ENCODE measurements at places on chromosomes 13 and 19.

GRCh38 chr19:48271531-48272151, 1.8 kb downstream of the ZNF114 start:
- no peak for DNase-seq

GRCh38 chr13:44826591-44827350, 162.5 kb downstream of the NUFIP1 start:
- no peak for DNase-seq

DNA sequence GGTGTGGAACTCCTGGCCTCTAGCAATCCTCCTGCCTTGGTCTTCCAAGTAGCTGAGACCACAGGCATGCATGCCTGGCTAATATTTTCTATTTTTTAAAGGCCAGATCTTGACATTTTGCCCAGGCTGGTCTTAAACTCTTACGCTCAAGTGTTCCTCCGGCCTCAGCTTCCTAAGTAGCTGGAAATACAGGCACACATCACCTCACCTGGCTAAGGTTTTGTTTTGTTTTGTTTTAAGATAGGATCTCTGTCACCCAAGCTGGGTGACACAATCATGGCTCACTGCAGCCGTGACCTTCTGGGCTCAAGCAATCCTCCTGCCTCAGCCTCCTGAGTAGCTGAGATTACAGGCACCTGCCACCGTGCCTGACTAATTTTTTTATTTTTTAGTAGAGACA, 5.5 kb upstream of the RLN3 start:
- no peak for DNase-seq

- no peak for DNase-seq
Observed at GRCh38 chr13:21330126-21330861, 128.8 kb downstream of the ZDHHC20 start.

DNA sequence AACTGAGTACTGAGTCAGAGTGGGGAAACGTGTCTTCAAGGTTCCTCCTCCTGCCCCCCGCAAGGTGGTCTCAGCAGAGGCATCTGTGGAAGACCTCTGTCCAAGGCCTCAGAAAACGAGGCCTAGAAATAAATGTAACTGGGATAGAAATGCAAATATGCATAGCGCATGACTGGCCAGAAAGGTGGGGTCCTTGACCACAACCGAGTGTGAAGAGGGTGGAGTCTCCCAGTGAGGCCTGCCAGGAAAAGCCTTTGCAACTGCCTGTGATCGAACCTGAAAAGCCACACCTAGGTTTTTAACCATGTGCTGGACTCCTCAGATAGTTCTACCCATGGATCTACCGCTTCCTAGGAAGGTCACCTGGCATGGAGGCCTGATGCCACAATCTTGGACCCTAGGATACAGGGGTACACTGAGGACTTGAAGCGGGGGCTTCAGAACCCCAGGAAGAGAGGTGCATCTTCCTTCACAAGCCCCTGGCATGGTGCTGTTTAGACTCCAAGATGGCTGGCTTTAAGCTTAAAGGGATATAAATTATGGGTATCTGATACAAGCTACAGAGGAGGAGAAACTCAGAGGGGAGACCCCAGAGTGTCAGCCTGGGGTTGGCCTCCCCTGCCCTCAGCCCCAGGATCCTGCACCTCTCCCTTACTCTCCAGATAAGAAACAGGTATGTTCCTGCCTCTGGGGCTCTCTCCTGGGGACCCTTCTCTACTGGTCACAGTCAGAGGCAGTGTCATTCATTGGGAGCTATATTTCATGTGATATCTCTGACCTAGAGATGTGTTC, 18.3 kb upstream of the SIGLEC6 start:
- DNase-seq, result no peak

DNA sequence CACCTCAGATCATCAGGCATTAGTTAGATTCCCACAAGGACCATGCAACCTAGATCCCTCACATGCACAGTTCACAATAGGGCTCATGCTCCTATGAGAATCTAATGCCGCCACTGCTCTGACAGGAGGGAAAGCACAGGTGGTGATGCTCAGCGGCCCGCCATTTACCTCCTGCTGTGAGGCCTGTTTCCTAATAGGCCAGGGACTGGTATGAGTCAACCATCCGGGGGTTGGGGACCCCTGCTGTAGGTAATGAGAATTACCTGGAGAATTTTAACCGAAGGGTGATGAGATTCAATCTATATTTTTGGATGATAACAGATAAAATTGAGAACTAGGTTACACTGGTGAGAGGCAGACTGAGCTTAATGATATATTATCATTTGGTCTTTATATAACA, 101.4 kb downstream of the LACC1 start:
- no peak for DNase-seq

GRCh38 chr19:31257025-31257424, 92.2 kb downstream of the TSHZ3 start:
- DNase-seq, result no peak

GRCh38 chr19:45764475-45764874, 4.6 kb downstream of the SIX5 start:
- no peak for DNase-seq

DNA sequence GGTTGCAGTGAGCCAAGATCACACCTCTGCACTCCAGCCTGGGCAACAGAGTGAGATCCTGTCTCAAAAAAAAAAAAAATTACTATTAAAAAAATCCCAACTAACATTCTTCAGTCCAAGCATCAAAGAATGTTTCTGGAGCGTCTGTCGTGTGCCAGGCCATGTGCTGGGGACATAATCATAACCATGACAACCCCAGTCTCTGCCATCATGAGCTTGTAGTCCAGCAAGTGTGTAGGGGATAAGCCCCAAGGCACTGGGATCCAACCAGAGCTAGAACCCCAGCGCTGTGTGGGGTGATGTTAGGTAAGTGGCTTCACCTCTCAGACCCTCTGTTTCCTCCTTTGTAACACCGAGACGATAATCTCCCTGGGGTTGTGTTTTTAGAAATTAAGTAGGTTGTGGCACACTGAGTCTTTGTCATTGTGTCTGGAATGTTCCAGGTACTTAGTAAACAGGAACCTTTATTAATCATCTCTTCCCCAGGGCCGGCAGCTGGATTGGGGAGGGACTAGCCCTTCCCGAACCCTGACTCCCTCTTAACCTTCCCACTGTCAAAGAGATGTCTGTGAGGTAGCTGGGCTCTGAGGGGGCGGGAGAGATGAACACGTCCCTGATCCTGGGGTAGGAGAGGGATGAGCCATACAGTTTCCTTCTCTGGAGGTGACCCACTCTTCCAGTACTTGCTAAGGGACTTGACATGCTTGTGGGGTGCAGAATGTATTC, 5.2 kb downstream of the ITPKC start:
- DNase-seq, result no peak

DNA sequence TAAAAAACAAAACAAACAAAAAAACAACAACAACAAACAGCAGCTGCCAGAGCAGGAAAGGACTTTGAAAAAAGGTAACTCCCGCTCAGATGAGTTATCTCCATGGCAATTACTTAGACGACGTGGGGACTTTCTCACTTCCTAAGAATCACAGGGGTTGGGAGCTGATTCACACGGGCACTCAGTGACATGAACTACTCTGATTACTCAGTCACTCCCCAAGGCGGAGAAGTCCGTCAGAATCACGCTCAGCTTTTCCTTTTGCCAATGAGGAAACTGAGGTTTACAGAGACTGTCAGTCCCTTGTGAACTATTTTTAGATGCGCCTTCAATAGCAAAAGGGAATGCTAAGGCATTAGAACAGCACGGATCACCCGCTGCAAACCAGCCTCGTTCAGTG, 32.3 kb upstream of the MATK start:
- DNase-seq, result peak; percentile 13

- DNase-seq, result no peak
Observed at GRCh38 chr19:13839938-13840304, 37.0 kb upstream of the NANOS3 start.

GRCh38 chr13:110416131-110417025, 109.3 kb downstream of the COL4A2 start:
- no peak for DNase-seq

GRCh38 chr19:44943801-44944249, 1.8 kb downstream of the APOC4 start:
- DNase-seq, result no peak

Data from AG09309 (cell line).